ENCODE measurements at places on chromosomes 16 and 17. TPM values are rescaled to one million over a fixed set of nuclear protein-coding genes. Genes with fewer than 3 reads are reported as not detected.

Gene PRAC2
- not detected for total RNA-seq

Gene C16orf96
- total RNA-seq = not detected

Gene CPNE7
- total RNA-seq = 75.3 TPM

Gene FKBP10
- total RNA-seq = 112 TPM

Gene MPDU1
- total RNA-seq = 118 TPM

Gene SLC6A2
- not detected for total RNA-seq

Gene DNASE1L2
- 0.95 TPM for total RNA-seq

Gene CNGB1
- 0.49 TPM for total RNA-seq

Gene CCL3
- not detected for total RNA-seq
